ENCODE measurements at places on chromosomes 2 and 18.

DNA sequence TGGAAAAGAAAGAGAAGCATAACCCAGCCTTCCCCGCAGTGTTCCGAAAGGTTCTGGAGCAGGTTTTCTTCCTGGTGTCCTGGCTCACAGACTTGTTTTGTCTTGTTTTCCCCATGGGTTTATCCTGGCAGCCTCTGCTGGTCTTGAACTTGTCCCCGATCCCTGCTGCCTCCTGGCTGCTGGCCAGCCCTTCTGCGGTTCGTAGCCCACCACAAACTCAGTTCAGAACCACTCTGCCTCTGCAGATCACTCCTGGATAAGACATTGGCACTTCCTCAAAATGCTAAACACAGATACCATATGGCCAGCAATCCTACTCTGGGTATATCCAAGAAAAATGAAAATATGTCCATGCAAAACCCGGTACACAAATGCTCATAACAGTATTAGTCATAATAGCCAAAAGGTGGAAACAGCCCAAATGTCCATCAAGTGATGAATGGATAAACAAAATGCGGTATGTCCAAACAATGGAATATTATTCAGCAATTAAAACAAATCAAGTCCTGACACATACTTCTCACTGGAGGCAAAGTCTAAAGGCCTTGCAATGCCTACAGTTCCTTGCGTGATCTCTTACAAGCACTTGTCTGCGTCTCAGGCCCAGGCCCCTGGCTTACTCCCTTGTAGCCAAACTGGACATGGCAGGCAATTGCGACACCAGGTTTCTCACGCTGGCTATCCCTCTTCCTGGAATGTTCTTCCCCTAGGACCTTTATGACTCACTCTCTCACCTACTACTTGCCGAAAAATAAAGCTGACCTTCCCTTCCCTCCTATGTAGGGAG lies 28.0 kb upstream of the ARHGEF4 start:
- no peaks in the 10 kb centered on the region for H3K27me3 ChIP-seq
- H3K4me3 ChIP-seq = no peak overlapping the region
- no peak for DNase-seq
- H3K36me3 ChIP-seq = no peaks in the 10 kb centered on the region

DNA sequence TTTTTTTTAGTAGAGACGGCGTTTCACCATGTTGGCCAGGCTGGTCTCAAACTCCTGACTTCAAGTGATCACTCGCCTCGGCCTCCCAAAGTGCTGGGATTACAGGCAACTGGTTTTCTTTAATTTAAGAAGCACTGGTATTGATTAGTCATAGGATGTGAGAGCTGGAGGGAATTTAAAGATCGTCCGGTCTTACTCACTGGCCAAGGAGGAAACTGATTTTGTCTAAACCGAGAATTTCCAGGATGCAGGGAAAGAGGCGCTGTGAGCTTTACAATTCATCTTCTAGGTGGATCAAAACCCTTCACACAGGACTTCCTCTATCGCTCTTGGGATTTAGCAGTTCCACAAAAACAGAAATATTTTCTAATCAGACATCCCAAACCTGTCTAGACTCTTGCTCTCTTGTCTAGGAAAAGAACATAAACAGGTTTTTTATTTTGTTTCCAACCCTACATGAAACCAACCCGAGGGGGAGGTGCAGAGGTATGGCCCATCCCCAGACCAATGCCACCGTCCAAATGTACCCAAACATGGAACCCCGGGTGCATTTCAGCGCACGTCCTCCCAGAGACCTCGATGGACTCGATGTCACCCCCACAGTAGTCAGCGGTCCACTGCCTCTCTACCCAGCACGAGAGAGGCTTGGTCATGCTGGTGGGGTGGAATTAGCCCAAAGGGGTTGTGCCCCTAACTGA lies 12.5 kb upstream of the TUBB6 start:
- H3K4me1 ChIP-seq = no peaks in the 10 kb centered on the region
- DNase-seq = no peak
- H3K4me3 ChIP-seq = no peak overlapping the region
- no peaks in the 10 kb centered on the region for H3K36me3 ChIP-seq
- H3K27me3 ChIP-seq = no peaks in the 10 kb centered on the region
- no peak overlapping the region for H3K27ac ChIP-seq

- no peaks in the 10 kb centered on the region for H3K4me1 ChIP-seq
- H3K27me3 ChIP-seq = no peaks in the 10 kb centered on the region
- H3K4me3 ChIP-seq = no peak overlapping the region
- no peak for DNase-seq
These were observed 18.6 kb downstream of the WDSUB1 start for GRCh38 chr2:159267921-159268320.

- H3K4me3 ChIP-seq = no peak overlapping the region
- H3K27me3 ChIP-seq = no peaks in the 10 kb centered on the region
- H3K4me1 ChIP-seq = no peaks in the 10 kb centered on the region
- no peak for DNase-seq
- no peak overlapping the region for H3K27ac ChIP-seq
These were observed 150.5 kb downstream of the MBP start for GRCh38 chr18:76982038-76982437.

DNA sequence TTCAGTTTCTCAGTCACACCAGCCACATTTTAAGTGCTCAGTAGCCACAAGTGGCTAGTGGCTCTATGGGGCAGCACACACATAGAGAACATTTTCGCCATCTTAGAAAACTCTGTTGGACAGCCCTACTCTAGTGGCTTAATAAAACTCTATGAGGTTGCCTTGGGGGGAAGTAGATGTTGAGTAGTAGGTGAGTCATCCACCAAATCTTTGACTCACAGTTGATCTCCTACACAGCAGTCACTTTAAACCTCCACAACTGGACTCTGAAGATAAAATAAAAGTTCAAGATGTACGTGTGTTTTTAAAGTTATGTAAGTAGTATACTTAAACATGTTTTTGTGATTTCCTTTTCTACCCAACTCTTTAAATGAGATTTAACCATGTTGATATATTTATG lies 379.0 kb downstream of the SETBP1 start:
- H3K27ac ChIP-seq = no peak overlapping the region
- DNase-seq = no peak
- H3K27me3 ChIP-seq = no peaks in the 10 kb centered on the region
